NCI-H460 (cell line): ENCODE measurements at places on chromosomes 7 and 10.
A peak's percentile ranks its signal among the peaks of the same experiment; 100 is the strongest.

DNA sequence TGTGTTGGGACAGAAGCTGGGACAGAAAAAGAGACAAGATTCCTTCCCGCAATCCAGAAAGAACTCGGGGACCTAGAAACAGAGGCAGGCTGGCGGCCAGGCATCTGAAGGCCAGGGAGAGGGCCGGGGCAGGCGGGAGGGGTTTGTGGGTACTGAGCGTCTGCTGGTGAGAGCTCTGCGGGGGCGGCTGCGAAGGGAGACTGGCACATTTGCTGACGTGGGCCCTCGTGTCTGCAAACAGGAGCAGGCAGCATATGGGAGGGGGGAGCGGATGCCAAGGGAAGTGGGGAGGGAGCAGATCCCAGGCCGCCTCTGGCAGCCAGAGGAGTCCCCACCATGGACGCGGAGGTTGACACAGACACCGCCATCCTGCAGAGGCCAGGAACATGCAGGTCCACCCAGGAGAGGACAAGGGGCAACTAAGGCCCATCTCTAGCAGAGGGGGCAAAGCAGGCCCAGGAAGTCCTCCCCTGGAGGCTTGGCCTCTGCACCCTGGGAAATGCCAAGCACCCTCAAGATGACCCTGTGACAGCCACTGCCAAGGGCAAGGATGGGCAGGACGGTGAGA is 32.2 kb downstream of the KCNH2 start:
- DNase-seq, result no peak

- peak; percentile 26 for DNase-seq
Measured at GRCh38 chr10:55668326-55668922, 692.6 kb downstream of the ZWINT start.

DNA sequence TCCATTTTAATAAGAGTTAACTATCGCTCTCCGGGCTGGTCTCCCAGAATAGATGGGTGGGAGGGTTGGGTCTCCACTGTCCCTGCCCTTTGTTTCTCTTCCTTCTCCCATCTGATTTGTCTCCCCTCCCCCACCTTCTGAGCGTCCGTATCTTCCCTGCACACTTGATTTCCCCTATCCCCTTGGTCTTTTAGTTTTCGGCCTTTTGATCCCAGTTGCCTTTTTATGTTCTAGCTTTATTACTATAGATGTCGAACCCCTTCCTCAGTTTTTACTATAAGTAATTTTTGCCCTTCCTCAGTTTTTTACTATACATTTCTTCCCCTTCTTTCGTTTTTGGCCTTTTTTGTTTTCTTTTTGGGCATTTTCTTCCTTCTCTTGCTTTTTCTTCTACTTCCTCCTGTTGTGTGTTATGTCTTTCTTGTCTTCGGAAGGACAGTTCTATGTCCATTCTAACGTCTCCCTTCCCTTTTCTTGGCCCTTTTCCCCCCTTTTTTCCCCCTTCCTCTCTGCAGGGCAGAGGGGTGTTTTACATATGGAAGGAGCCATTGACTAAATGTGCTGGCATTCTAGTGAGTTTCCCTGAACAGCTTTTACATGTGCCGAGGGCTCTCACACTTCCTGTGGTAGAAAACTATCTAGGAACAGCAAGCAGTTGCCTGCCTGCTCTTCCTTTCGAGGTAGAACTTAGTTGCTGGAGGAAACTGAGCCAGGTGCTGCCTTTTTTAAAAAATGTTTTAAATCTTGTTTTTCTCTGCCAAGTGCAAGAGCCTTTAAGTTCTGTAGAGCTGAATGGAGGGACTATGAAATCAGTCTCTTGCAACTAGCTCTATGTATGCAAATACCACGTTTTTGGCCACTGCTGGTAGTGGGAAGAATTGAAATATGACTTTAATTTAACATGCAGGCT is 2.8 kb downstream of the TET1 start:
- no peak for DNase-seq

GRCh38 chr10:96720422-96721206 is at the start of gene PIK3AP1:
TSS of gene PIK3AP1 (minus strand) at chr10:96720514. CDS start at chr10:96720394, 120 bp downstream.
- DNase-seq, result no peak
